ENCODE measurements at places on chromosomes 6 and 20. TPM values are rescaled to one million over a fixed set of nuclear protein-coding genes. Genes with fewer than 3 reads are reported as not detected.

PAX1 gene
- total RNA-seq: not detected

SAMD5 gene
- total RNA-seq: 19.1 TPM

RFX6 gene
- total RNA-seq: 1.3 TPM

PBOV1 gene
- total RNA-seq: not detected

LY6G6D gene
- not detected for total RNA-seq

APCDD1L gene
- total RNA-seq: 1.4 TPM

TSBP1 gene
- not detected for total RNA-seq

CYB5R4 gene
- total RNA-seq: 50.7 TPM

LST1 gene
- not detected for total RNA-seq

GRCh38 chr6:168526841-168527281 lies 85.9 kb downstream of the SMOC2 start:
- no peak overlapping the region for H3K4me3 ChIP-seq
- peak overlapping the region; percentile 51 for H3K27ac ChIP-seq
- H3K27me3 ChIP-seq: no peaks in the 10 kb centered on the region
- H3K36me3 ChIP-seq: no peaks in the 10 kb centered on the region
- peak; percentile 69 for DNase-seq
- peaks cover 37% of the 10 kb centered on the region for H3K4me1 ChIP-seq

DNA sequence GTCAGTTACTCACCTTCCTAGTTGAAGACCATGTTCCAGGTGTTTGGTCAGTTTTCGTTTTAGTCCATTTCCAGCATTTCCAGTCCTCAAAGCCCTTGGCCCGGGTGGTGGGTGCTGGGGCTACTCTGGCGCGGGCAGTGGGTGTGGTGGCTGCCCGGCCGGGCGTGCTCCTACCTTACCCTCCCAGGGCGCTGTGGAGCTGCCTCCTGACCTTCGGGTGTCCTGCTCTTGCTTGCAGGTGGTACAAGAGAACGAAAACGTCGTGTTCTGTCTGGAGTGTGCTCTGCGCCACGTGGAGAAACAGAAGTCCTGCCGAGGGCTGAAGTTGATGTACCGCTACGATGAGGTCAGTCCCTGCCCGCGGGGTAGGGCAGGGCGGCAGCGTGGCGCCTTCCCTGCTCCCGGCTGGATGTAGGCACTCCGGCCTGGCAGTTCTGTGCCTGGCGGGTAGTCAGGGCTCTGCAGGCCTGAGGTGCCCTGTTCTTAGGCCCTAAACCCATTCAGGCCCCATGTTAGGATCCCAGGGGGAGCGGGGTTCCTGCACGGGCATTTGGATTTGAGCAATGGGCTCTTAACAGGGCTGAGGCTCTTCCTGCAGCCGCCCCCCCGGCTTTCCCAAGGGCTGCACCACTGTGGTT lies 145.8 kb downstream of the DTNBP1 start:
- H3K36me3 ChIP-seq: peaks cover 96% of the 10 kb centered on the region
- H3K4me3 ChIP-seq: no peak overlapping the region
- no peak overlapping the region for H3K27ac ChIP-seq
- H3K27me3 ChIP-seq: no peaks in the 10 kb centered on the region
- peaks cover 4% of the 10 kb centered on the region for H3K4me1 ChIP-seq

DNA sequence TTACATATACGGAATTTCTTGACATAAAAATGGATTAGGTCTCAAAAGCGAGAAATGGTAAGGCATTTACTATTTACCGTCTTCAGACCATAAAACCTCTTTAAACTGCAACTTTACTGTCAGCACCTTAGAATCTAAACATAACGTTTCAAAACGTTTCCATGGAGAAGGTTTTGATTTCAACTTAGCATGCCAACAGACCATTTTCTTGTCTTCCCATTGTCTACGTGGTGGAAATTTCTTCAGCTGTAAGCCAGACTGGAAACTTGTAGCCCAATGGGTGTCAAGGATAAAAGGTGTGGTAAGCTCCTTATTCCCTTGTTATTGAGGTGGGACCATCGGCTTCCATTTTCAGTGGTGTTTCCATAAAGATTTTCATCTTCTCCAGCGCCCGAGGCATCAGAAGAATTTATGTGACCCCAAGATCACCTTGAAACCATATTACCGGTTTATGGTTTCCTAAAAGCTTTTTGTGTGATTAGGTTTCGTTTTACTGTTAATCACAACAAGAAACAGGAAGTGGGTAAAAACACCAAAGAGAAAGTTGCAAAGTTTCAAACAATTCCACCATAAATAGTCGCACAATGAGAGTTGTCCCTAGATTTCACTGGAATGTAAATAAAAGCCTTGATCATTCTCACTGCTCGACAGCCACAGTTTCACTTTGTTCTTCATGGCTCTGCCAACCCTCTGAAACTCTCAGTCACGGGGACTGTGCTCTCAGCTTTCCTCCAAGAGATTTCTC lies 63.0 kb upstream of the CD2AP start:
- no peaks in the 10 kb centered on the region for H3K27me3 ChIP-seq
- no peak for DNase-seq
- peak overlapping the region; percentile 38 for H3K4me3 ChIP-seq
- peak overlapping the region; percentile 80 for H3K27ac ChIP-seq
- no peaks in the 10 kb centered on the region for H3K36me3 ChIP-seq

DNA sequence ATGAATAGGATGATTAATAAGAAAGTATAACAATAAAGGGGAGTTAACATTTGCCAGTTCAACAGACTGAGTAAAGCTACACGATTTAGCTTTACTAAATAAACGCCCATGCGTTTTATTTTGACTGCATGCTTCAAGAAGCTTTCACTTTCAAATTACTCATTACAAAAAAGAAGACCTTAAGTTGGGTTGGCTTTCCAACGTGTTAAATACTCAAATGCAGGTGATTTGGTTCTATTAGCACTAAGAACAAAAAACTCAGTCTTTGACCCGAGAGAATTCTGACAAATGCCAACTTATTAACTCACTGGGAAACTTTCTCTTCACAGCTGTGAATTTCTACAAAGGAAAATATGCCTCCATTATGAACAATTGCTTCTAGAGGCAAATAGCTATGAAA lies 24.8 kb downstream of the RNF146 start:
- peaks cover 10% of the 10 kb centered on the region for H3K4me1 ChIP-seq
- no peaks in the 10 kb centered on the region for H3K27me3 ChIP-seq
- peaks cover 38% of the 10 kb centered on the region for H3K36me3 ChIP-seq
- H3K27ac ChIP-seq: no peak overlapping the region

DNA sequence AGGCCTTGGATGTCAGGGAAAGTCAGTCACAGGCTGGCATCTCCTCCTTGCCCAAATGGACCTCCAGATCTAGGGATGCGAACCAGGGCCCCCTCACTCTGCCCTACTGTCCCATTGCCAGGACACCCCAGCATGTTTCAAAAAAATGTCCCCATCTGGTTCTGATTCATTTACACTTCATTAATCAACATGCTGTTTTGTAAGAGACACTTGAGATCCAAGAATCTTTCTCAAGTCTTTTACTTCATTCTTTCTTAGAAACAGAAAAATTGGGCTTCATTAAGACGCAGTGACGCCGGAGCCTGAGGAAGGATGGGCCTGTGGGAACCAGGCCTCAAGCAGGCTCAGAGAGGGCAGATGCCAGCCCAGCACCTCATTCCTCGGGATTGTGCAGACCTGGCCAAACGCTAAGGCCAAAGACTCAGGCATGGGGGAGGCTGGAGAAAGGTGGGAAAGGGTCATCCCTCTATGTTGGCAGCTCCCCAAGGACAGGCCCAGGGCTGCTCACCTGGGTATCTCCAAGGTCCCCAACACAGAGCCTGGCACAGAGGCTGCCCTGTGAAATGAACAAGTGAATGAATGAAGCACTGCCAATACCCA lies 3.8 kb downstream of the RSPO4 start:
- no peak overlapping the region for H3K27ac ChIP-seq
- no peak overlapping the region for H3K4me3 ChIP-seq
- peaks cover 8% of the 10 kb centered on the region for H3K4me1 ChIP-seq

DNA sequence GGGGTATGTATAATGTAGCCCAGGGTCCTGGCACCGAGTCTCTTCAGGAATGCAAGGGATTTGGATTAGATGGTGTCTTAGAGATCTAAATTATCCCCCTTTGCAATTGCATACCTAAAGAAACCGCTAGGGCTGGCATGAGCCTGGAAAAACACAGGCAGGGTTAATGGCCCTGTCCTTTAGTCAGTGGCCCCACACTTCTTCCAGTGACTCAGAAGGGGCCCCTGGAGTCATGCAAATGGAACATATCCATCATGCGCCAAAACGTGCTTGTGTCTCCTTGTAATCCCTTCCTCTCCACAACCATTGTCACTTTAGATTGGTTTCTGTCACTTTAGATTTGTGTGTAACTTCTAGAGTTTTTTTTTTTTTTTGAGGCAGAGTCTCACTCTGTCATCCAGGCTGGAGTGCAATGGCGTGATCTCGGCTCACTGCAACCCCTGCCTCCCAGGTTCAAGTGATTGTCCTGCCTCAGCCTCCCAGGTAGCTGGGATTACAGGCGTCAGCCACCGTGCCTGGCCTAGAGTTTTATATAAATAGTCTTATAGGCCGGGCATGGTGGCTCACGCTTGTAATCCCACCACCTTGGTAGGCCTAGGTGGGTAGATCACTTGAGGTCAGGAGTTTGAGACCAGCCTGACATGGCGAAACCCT lies 8.7 kb upstream of the MYBL2 start:
- no peak for DNase-seq
- H3K27ac ChIP-seq: peak overlapping the region; percentile 87
- H3K27me3 ChIP-seq: no peaks in the 10 kb centered on the region
- H3K4me1 ChIP-seq: peaks cover 16% of the 10 kb centered on the region

GRCh38 chr20:36967636-36968035 lies 16.1 kb upstream of the SAMHD1 start:
- H3K4me3 ChIP-seq: no peak overlapping the region
- no peaks in the 10 kb centered on the region for H3K27me3 ChIP-seq
- H3K4me1 ChIP-seq: no peaks in the 10 kb centered on the region
- H3K36me3 ChIP-seq: no peaks in the 10 kb centered on the region

- H3K4me1 ChIP-seq: peaks cover 10% of the 10 kb centered on the region
- peak overlapping the region; percentile 25 for H3K27ac ChIP-seq
- peak; percentile 72 for DNase-seq
- H3K4me3 ChIP-seq: no peak overlapping the region
Measured at GRCh38 chr6:113690281-113691259, 166.6 kb upstream of the MARCKS start.

GRCh38 chr6:134480593-134480992 lies 162.7 kb upstream of the SGK1 start:
- no peak overlapping the region for H3K27ac ChIP-seq
- H3K4me3 ChIP-seq: no peak overlapping the region
- no peaks in the 10 kb centered on the region for H3K27me3 ChIP-seq
- no peaks in the 10 kb centered on the region for H3K36me3 ChIP-seq
- DNase-seq: peak; percentile 83
- H3K4me1 ChIP-seq: peaks cover 15% of the 10 kb centered on the region

- H3K36me3 ChIP-seq: no peaks in the 10 kb centered on the region
- no peak overlapping the region for H3K27ac ChIP-seq
Measured at GRCh38 chr20:56839786-56840185, 210.7 kb downstream of the TFAP2C start.

DNA sequence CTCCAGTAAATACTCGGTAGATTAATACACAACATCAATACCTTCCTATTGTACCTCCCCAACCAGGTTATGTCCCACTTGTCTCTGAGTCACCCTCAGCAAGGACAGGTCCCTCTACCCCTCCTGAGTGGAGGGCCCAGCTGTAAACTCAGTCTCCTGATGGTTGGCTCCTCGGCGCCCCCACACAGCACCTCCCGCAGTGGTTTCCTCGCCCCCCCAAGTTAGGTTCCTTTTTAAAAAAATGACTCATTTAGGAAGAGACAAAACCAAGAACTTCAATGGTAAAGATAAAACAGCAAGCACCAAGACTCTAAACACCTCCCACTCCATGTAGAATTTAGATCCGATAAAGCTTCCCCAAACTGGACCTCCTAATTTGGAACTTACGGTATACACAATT lies 83.5 kb downstream of the TRERF1 start:
- H3K36me3 ChIP-seq: no peaks in the 10 kb centered on the region
- H3K27me3 ChIP-seq: no peaks in the 10 kb centered on the region
- DNase-seq: no peak
- H3K4me3 ChIP-seq: peak overlapping the region; percentile 21

DNA sequence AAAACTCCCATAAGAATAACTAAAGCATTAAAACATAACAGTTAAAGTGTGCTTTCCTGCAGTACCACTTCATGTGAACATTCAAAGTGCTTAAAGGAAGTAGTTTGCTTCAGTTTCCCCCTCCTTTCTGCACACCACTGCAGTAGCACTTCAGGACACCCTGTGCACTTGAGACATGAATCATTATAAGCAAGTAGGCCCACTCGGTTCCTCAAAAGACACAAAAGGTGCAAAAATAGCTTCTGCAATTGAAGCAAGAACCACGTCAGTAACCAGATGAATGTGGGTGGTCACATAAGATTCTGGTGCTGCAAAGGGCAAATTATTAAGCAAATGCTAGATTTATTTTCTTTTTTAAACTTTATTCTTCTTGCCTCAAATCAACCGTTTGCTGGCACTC lies 160.6 kb downstream of the HIVEP2 start:
- no peak overlapping the region for H3K4me3 ChIP-seq
- no peaks in the 10 kb centered on the region for H3K4me1 ChIP-seq
- H3K36me3 ChIP-seq: no peaks in the 10 kb centered on the region
- H3K27me3 ChIP-seq: no peaks in the 10 kb centered on the region
- H3K27ac ChIP-seq: no peak overlapping the region

DNA sequence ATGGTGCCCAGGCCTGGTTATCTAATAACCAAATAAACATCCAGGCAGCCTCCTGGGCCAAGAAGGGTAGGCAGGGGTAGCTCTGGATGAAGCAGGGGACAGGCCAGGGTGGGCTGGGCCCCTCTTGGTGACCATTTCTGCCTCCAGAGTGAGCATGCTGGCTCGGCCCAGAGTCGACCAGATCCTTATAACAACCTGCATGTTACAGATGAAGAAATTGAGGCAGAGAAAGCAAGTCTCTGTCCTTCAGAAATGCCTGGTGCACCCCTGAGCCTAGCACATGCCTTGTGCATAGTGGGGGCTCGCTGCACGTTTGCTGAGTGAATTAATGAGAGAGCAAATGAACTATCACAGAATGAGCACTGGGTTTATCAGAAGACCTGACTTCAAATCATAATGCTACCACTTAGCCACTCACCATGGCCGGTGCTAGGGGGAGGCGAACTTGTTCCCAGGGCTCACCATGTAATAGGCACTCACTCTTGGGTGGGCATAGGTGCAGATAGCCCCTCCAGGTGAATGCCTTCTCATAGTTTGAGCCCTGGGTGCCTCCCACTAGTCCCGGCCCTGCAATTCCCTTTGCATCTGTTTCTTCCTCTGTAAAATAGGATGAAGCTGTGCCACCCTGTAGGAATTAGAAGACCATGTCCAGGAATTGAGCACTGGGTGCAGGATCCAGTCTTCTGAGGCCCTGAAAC lies 3.8 kb upstream of the APCDD1L start:
- no peak overlapping the region for H3K27ac ChIP-seq
- peaks cover 15% of the 10 kb centered on the region for H3K27me3 ChIP-seq
- no peaks in the 10 kb centered on the region for H3K36me3 ChIP-seq
- H3K4me3 ChIP-seq: no peak overlapping the region

GRCh38 chr6:1013656-1014430 lies 298.1 kb upstream of the FOXQ1 start:
- H3K27me3 ChIP-seq: no peaks in the 10 kb centered on the region
- no peaks in the 10 kb centered on the region for H3K4me1 ChIP-seq
- no peaks in the 10 kb centered on the region for H3K36me3 ChIP-seq
- no peak for DNase-seq
- no peak overlapping the region for H3K4me3 ChIP-seq

All from stomach (tissue), 19 donors.